ENCODE measurements at places on chromosomes 4 and X.

GRCh38 chr4:151882072-151882803 lies 121.4 kb upstream of the GATB start:
- no peak for DNase-seq

- DNase-seq: no peak
These were observed 375.4 kb downstream of the ZNF674 start for GRCh38 chrX:46169808-46170207.

- DNase-seq: no peak
These were observed 52.8 kb downstream of the NFKB1 start for GRCh38 chr4:102553982-102554381.

DNA sequence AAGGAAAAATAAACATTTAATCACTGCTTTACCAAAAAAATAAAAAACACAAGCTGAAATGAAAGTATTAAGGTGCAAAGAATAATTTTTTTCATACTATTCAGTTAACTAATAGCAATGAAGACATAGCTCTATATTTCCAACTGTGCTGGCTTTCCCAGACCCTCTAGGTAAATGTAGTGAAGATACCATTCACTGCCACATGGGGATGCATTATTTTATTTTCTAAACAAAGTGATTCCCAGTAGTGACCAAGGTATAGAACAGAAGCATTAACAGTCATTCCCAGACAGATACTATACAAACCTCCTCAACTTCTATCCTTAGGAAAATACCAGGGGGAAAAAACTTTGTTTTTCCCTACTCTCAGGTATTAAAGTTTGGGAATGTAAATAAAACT lies 39.4 kb downstream of the ANTXR2 start:
- no peak for DNase-seq

- DNase-seq: peak; percentile 1
These were observed 714.2 kb downstream of the RPA4 start for GRCh38 chrX:97597954-97598353.

- DNase-seq: no peak
These were observed 300.6 kb upstream of the SPANXN1 start for GRCh38 chrX:144946666-144947065.

GRCh38 chr4:42729505-42730237 lies 72.8 kb upstream of the ATP8A1 start:
- no peak for DNase-seq

DNA sequence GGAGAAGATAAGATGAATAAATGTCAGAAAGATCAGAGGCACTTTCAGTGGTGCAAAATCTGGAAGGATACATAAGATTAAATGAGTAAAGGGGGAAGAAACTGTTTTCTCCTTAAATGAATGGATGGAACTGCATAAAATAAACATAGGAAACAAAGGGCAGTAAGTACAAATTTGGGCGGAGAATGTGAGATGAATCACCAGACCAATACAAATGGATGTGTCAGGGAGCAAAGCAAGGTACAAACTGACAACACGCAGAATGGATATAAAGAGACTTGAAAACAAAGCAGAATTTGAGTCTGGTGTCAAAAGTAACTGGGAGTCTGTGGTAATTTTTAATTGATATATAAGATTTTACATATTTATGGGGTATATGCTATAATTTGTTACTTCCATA lies 175.3 kb upstream of the PCDH18 start:
- DNase-seq: no peak

- DNase-seq: no peak
These were observed 10.8 kb upstream of the GTPBP6 start for GRCh38 chrX:329291-329910.
